ENCODE measurements at places on chromosomes 12 and 14. TPM values are rescaled to one million over a fixed set of nuclear protein-coding genes. Genes with fewer than 3 reads are reported as not detected.
A peak's percentile ranks its signal among the peaks of the same experiment; 100 is the strongest.

DNA sequence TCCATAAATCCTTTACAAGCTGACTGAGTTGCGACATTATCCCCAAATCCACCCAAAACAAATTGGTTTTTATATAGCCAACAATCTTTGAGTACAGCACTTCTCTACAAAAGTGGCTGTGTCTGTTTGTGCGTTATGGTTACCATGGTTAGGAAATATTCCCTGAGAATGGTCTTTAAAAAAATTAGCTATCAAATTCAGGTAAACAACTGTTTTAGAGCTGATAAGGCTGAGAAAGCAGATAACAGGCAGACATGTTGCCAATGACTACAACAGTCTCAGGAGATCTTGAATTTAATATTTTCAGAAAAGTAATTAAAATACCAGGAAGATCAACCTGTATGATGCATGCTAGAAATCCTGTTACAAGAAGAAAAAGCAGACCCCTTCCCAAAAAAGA, 248.0 kb downstream of the RASSF9 start:
- no peak for DNase-seq

- DNase-seq, result no peak
Observed at GRCh38 chr14:91324606-91325575, 80.4 kb upstream of the GPR68 start.

The PRIMA1 gene
- total RNA-seq, result 0.75 TPM

DNA sequence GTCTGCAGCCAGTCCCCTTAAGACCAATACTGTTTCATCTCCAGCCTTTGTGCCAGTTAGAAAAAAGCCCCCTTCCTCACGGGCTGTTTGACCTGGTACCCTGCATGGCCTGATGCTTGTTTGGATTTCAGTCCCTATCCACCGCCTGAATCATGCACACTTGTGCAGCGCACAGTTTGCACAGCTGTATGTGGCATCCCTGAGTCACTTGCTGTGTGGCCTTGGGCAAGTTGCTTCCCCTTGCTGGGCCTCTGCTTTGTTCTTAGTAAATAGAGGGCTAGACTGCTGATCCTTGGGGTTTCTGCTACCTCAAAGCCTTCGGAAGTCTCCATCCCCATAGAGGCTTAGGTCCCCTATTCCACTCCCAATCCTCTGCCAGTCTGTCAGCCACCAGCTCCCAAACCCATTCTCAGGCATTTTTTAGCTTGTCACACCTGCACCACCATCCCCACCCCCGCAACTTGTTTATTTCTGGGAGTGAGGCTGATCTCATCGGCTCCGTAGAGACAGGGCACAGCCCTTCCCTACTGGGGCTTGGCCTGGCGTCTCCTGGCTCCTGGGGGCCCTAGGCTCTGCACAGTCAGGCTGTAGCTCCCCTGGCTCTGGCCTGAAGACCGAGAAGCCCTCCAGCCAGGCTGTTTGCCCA, 8.8 kb downstream of the KRT80 start:
- no peak for DNase-seq

GRCh38 chr12:110563702-110564470, 19.2 kb downstream of the PPTC7 start:
- DNase-seq, result peak; percentile 22

DNA sequence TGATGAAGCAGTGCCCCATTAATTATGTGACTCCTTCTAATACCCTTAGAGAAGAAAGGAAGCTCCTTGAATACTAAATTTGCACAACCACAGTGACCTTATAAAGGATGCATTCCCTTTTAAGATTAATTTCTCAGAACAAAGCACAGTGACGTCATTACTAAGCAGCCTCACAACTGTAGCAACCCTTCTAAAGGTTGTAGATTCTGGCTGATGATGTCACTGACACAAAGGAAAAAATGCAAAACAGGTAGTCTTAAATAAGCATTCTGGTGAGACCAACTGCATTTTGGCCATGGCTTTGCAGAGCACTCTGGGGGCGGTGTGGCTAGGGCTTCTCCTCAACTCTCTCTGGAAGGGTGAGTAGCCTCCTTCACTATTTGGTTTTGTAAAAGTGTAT, 38.4 kb upstream of the OR4E1 start:
- no peak for DNase-seq

- no peak for DNase-seq
Observed at GRCh38 chr12:124752437-124753227, 111.0 kb downstream of the SCARB1 start.

The ASPG gene
- 0.71 TPM for total RNA-seq

GRCh38 chr12:94783862-94784261, 133.5 kb upstream of the TMCC3 start:
- DNase-seq, result no peak

GRCh38 chr12:2239381-2239871, 186.6 kb downstream of the CACNA1C start:
- peak; percentile 76 for DNase-seq

The SLC8A3 gene
- total RNA-seq, result 5.5 TPM

- peak; percentile 40 for DNase-seq
Observed at GRCh38 chr14:58662018-58662417, 24.3 kb downstream of the DACT1 start.

The KRT71 gene
- not detected for total RNA-seq

DNA sequence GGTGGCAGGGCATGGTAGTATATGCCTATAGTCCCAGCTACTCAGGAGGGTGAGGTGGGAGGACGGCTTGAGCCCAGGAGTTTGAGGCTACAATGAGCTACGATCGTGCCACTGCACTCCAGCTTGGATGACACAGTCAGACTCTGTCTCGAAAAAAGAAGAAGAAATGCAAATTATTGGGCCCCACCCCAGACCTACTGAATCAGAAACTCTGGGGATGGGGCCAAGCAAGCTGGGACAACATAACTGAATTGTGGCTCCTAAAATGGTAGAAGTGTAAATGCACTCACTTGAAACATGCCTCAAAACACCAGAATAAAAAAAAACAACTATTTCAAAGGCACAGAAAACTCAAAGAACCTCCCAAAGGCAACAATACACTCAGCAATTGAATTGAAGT, 37.0 kb downstream of the CIT start:
- no peak for DNase-seq

GRCh38 chr14:23034498-23035302, at the start of gene PSMB5:
TSS of gene PSMB5 (minus strand) at chr14:23034900. CDS start at chr14:23034881, 19 bp downstream.
- DNase-seq, result peak; percentile 98

The MAP4K5 gene
- total RNA-seq, result 31.6 TPM
